Central memory CD8-positive, alpha-beta T cell (primary cell): ENCODE measurements at places on chromosomes 1 and 21.

GRCh38 chr21:45417256-45417950 lies 12.4 kb downstream of the COL18A1 start:
- no peak for DNase-seq

- no peak for DNase-seq
Observed at GRCh38 chr1:10762153-10762523, 34.3 kb downstream of the CASZ1 start.

DNA sequence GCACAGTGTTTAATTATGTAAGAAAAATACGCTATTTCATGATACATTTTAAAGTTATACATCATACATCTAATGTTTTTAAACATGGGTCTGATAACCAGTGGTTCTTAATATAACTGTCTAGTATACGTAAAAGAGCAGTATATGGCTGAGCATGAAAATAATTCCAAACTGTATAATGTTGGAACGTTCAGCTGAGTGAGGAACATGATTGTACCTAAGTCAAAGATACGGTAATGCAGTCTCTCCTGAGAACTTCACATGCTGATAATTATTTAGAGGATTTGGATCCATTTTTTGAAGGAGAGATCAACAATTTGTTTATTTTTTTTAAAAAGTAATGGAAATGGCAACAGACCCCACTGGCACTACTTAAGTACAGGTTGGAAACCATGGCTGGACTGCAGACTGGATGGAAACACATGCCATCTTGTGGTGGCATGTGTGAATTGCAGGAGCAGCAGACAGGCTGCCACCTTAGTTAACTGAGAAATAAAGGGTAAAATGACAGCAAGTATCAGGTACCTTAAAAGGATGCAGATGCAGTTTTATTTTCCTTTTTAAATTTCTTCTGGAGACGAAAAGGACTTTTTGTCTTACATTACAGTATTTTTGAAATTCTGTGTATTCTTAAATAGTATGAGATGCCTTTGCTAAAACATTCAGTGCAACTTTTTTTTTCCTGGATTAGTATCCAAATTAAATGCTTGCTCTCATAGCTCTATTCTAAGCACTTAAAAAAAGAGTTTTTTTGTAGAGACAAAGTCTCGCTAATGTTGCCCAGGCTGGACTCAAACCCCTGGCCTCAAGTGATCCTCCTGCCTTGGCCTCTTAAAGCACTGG lies 73.8 kb downstream of the MTR start:
- DNase-seq: no peak

- DNase-seq: no peak
Observed at GRCh38 chr21:43743947-43744346, 25.0 kb downstream of the PDXK start.

DNA sequence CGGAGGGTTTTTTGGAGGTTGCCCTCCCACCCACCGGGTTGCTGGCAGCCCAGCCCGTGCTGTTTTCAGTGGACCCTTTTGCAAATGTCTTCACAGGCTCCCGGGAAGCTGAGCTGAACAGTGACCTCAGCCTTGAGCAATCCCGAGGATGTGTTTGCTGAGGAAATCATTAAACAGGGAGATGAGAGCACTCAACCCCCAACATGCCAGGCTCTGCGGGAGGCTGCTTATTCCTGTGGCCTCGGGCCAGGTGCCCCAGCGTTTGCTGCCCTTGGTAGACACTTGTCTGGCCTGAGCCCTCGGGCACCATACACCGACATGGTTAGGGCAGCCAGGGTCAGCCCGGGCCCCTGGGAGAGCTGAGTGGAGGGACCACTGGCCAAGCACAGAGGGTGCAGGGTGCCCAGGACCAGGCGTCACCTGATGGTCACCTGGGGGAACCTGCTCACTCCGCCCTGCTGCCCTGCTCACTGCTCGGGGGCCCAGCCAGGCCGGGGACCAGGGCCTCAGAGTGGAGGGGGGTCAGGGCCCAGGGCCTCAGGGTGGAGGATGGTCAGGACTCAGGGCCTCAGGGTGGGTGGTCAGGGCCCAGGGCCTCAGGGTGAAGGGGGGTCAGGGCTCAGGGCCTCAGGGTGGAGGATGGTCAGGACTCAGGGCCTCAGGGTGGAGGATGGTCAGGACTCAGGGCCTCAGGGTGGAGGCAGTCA lies 42.5 kb upstream of the POFUT2 start:
- DNase-seq: no peak
